Stimulated activated CD4-positive, alpha-beta T cell treated with anti-CD3 and anti-CD28 coated beads, Interleukin-1b, Interleukin-23, amount 100 ng/mL, for 1 hour (primary cell): ENCODE measurements at places on chromosomes 12 and 14.
A peak's percentile ranks its signal among the peaks of the same experiment; 100 is the strongest.

GRCh38 chr14:92515546-92516343, 2.2 kb downstream of the RIN3 start:
- DNase-seq: no peak

DNA sequence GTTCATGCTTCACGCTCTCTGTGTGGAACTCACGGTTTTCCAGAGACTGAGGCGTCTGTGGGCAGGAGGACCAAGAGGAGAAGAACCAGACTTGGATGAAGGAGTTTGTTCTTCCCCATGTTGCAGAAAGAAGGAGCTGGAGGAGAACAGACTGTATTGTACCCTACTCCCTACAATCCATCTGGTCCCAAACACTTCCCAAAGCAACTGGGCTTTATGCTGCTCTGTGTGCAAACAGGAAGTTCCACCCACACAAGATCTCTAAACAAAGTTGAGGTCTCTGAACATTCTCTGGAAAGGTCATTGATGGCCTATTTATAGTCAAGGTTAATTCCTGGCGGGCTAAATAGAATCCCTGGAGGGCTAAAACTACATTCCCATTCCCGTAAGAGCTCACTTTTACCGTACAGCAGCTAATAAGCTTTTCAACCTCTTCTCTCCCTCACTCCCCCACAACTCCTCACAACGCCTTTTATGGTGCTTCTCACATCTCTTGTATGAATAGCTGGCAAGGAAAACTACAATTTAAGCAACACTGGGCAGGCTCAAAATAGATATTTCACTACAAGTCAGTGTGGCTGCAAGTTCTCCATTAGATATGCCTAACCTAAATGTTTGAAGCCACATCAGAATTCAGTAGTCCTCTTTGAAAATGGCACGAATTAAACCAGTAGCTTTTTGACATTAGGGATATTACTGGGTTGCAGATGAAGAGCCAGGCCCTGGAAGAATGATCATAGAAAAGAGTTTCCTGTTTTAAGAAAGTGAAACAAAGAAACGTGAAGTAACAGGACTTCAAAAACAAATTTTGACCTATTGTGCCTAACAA, at the start of gene A2M:
Gene A2M, minus strand, starts transcription at position 189 of the 829 bp plus-strand sequence. Its CDS starts 70 bp downstream, at position 119.
- DNase-seq: no peak

- no peak for DNase-seq
These were observed 228.1 kb downstream of the KCNC2 start for GRCh38 chr12:74981541-74981940.

- no peak for DNase-seq
These were observed 10.3 kb downstream of the KRT7 start for GRCh38 chr12:52243259-52243855.

DNA sequence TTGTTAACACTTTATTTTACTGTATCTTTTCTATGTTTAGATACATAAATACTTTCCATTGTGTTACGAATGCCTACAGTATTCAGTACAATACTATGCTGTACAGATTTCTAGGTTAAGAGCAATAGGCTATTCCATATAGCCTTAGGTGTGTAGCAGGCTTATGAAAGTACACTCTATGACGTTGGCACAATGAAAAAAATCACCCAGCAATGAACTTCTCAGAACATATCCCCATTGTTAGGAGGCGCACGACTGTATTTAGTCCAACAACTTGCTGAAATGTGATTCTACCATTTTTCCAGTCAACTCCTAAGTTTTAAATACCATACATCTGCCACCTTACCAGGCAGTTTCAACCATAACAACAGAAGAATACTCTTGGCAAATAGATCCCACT, 1.8 kb downstream of the PARP11 start:
- no peak for DNase-seq

DNA sequence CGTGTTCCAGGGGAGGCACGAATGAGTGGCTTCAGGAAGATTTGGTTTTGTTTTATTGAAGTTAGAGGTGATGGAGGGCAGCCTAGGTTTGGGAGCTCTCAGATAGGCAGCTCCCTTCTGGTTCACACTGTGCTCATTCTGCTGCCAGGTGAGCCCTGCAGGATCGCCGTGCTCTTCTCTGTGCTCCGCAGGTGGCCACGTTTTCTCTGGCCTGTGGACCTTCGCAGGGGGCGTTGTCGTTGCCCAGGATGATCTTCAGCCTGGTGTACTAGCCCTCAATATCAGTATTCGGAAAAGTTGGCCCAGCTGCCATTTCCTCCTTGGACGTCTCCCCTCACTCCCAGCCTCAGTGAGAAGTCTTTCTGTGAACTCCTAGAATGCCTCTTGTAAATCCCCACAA, 69.5 kb downstream of the PELI2 start:
- no peak for DNase-seq

GRCh38 chr12:100199347-100200149, 1.1 kb upstream of the ACTR6 start:
- peak; percentile 19 for DNase-seq

DNA sequence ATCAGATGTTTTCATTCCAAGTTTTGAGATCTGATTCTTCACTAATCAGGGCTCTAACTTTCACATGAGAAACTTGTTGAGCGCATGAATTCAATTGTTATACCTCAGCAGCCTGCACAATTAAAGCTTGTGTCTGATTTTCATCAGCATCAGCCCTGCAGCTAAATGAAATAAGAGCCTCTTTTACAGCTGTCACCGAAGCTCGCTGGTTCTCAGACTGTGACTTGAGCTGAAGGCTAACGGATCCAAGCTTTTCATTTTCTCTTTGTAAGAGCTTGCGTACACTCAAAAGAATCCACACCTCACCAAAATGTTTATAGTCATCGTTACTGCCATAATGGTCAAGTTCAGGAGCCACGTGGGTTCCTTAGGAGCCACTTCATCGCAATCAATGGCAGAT, 65.5 kb upstream of the BEGAIN start:
- DNase-seq: no peak

GRCh38 chr14:61103541-61104339, 122.7 kb downstream of the SLC38A6 start:
- no peak for DNase-seq

GRCh38 chr12:60333461-60333860, 737.6 kb downstream of the SLC16A7 start:
- no peak for DNase-seq

DNA sequence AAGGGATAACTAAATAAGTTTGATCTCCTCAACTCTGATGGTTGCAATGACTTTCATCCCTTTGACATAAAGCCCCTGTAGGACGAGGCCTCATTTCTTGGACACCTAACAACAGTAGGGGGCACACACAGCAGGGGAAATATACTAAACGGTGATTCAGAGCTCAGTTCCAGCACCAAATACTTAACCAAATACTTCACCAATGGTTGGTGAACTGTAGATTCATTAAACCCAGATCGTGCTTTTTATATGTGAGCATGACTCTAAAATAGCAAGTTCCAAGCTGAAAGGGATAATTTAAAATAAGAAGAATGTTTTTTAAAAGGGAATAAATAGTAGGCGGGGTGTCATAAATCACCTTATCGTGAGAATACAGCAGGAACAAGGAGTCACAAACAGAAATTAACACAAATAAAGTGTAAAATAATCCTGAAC, 53.2 kb downstream of the ATG2B start:
- no peak for DNase-seq

DNA sequence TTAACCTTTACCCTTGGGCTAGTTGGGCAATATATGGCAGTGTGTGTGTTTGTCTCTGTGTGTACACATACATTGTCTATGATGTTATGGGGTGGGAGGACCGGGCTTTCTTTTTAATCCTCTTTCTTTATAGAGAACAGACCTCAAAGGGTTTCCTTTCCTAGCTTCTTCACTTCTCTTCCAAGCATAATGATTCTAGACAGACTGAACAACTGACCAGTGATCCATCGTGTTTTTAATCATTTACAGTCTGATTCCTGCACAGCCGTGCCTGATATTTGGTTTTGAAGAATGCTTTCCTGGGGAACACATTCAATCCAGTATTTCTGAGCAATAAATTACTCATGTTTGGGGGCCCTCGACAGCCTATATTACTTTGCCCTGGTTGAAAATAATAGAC, 481.1 kb upstream of the DCN start:
- DNase-seq: no peak

- DNase-seq: no peak
These were observed 6.4 kb downstream of the ACTN1 start for GRCh38 chr14:68972507-68973218.
